CMK (cell line): ENCODE measurements at places on chromosomes 16 and 17.

DNA sequence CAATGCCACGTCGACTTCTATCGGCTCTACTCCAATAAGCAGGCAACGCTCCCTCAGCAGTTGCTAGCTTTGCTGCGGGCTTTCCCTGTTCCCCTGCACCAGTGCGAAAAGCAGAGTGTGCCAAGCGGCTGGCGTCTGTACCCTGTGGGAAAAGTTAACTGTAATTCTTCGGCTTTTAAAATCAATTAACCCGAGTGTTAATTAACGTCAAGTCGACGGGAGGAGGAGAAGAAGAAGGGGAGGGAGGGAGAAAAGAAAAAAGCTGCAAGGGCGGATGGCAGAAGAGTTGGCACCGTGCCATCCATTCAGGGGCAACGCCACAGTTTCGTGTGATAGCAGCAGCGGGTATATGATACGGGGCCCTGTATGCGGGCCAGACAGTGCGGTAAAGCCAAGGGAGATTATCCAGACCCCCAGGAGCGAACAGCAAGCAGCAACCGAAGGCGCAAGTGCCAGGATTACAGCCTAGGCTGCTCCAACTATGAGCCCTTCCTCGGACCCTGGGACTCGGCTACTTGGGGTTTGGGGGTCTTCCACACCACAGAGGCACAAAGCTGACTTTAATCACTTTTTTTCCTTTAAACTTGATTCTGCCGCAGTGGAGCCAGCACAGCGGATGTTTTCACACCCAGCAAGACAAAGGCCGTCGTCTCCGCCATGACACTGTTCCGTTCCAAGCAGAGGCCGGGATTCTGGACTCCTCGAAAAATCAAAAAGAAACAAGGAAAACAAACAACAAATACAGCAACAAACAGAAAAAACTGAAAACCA lies 253.8 kb upstream of the PMFBP1 start:
- DNase-seq: no peak

GRCh38 chr17:42233994-42234393 lies 39.7 kb upstream of the GHDC start:
- DNase-seq: no peak

GRCh38 chr16:49757559-49758069 lies 98.3 kb downstream of the ZNF423 start:
- DNase-seq: no peak

- DNase-seq: no peak
Observed at GRCh38 chr16:51807551-51807950, 656.5 kb upstream of the SALL1 start.

GRCh38 chr17:68963958-68964357 lies 8.8 kb upstream of the ABCA8 start:
- no peak for DNase-seq

DNA sequence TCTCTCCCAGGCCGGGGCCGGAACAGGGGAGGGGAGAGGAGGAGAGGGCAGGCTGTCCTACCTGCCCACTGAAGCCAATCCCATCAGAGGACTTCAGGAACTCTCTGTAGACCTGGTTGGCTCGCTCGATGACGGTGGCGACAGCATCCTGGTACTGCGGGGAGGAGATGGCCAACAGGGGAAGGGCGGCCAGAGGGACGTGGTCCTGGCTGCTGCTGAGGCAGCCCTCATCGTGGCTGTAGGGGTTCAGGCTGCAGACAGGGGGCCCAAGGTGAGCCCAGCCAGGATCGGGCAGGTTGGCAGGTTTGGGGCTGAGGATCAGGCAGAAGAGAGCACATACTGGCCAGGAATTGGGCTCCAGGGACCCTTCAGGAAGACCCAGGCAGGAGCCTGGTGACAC lies 34.2 kb downstream of the PIMREG start:
- no peak for DNase-seq

GRCh38 chr17:72487731-72488494 lies 367.1 kb downstream of the SOX9 start:
- DNase-seq: no peak

DNA sequence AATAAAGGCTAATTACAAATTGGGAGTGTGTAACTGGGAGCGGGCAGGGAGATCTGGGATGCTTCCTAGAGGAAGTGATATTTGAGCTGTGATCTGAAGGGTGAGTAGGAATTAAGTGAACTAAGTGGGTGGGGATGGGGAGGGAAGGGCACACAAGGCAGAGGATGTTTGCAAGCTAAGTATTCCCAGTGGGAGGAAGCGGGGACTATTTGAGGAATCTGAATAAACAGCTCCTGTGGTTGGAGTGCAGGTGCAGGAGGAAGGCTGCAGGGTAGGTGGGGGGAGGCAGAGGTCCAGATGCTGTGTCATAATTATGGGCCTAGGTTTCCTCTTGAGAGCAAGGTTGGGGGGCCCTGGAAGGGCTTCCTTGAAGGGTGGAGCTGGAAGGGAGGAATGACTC lies 102.1 kb upstream of the HS3ST2 start:
- DNase-seq: no peak
